ENCODE measurements at places on chromosomes 6 and 20. TPM values are rescaled to one million over a fixed set of nuclear protein-coding genes. Genes with fewer than 3 reads are reported as not detected.

Gene ADGB
- not detected for total RNA-seq

Gene SLC35B3
- total RNA-seq: 4.9 TPM

Gene EPPIN
- total RNA-seq: not detected

Gene NKX2-2
- not detected for total RNA-seq

Gene MUC22
- total RNA-seq: not detected

Gene WFDC12
- total RNA-seq: not detected

Gene JPH2
- 0.07 TPM for total RNA-seq

Gene ADAM33
- total RNA-seq: not detected

Gene RAET1L
- total RNA-seq: not detected

Gene DZANK1
- total RNA-seq: 2.0 TPM

Gene DDO
- not detected for total RNA-seq

Gene DST
- 6.8 TPM for total RNA-seq

Gene KIF25
- total RNA-seq: not detected

Gene C20orf141
- not detected for total RNA-seq

Gene MPIG6B
- total RNA-seq: not detected

Gene BTN1A1
- total RNA-seq: not detected
